ENCODE measurements at places on chromosomes 6 and 20. TPM values are rescaled to one million over a fixed set of nuclear protein-coding genes. Genes with fewer than 3 reads are reported as not detected.
A peak's percentile ranks its signal among the peaks of the same experiment; 100 is the strongest.

- no peak for DNase-seq
Measured at GRCh38 chr20:38751360-38751976, 3.2 kb downstream of the ACTR5 start.

DNA sequence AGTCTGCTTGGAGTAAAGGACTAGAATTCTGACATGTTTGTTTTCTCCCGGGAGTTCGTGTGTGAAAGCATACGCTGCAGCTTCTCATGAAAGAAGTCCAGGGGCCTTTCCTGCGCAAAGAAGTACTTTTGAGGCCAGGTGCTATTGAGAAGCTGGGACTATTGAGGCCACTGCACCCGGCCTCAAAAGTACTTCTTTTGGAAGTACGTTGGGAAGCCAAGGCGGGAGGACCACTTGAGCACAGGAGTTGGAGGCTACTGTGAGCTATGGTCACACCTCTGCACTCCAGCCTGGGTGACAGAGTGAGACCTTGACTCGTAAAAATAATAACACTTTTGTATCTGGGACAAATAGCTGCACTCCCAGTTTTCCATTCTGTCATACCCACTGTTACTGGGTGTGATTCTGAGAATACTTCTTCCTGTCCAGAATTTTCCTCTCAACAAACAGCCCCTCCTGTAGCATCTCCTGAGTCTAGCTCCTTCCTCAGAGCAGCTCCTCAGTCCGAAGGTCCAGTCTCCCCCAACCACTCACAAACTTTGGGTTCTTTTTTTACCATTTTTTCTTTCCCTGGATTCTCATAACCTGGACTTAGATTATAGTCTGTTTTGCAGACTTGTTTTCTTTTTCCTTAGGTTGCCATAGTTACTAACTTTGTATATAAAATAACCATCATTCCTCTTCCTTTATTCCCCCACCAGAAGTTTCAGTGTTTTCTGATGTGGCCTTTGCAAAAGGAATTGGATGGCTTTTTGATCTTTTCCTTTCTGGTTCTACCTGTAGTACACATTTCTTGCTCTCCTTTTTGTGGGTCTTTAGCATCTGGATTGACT is 12.7 kb downstream of the STK35 start:
- DNase-seq = no peak

The SGK2 gene
- 0.48 TPM for total RNA-seq

DNA sequence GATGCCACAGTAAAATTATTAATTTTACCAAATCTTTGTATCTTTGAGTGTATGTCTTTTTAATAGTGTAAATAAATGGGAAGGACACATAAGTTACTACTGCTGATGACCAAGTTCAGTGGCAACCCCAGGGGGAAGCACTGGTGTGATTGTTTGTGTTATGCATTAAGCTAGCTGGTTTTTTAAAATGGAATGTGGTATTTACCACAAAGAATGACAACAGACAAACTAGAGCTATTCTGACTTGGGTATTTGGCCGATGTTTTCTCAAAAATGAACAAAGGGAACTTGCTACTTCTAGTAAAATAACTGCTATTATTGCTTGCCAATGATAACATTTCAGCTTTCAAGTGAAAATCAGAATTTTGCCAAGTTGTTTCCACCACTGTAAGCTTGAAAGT is 2.9 kb downstream of the FNDC1 start:
- DNase-seq = no peak

DNA sequence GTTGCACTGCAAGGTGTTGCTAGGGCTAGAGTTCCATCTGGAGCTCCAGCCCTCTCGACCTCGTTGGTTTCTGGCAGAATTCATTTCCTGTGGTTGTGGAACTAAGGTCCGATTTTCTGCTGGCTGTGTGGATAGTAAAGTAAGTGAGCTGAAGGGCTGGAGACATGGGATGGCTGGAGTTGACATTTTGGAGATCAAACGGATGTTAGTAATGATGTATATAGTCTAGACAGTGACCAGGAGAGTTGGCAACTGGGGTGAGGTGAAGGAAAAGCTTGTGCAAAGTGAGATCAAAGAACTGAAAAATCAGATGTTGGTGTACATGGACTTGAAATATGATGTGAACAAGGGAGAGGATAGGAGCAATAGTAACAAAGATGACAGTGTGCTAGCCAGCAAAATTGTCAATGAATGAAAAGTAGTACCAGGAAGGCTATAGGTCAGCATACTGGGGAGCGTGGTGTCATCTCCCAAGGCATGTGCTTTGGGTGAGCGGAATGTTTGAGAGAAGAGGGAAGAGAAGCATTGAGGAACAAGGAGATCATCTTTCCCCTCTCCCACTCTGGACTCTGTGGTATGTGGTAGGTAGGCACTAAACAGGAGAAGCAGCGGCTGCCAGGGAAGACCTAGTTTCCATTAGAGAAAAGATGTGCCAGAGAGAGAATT is 7.8 kb downstream of the QRSL1 start:
- DNase-seq = no peak

DNA sequence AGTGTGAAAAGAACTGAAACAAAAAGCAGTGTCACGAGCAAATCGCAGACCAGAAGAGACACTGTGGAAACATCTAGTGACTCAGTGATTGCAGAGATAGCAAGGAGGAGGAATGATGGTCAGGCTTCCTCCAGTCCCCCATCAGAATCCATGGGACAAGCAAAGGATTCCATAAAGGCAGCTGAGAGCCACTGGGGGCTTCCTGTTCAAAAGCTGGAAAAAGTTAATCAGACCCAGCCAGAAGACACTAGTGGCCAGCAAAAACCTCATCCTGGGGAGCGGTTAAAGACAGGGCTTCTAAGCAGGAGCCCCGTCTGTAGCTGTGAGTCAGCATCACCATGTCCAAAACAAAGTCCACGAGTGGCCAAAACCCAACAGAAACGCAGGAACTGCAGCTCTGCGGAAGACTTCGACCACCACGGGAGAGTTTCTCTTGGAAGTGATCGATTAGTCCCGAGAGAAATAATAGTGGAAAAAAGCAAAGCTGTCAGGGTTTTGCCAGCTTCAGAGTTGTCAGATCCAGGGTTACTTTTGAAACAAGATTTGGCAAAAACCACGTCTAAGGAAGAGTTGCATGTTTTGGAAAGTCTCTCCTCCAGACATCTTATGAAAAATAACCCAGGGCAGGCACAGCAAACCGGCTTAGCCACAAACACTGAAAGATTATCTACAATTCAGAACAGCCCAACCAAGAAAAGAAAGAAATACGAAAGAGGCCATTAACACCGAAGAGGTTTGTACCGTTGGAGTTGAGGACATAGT is 51.0 kb downstream of the JAG1 start:
- DNase-seq = no peak

- DNase-seq = peak; percentile 69
Measured at GRCh38 chr20:45290677-45291355, 15.8 kb upstream of the RBPJL start.

The FAM217A gene
- not detected for total RNA-seq

DNA sequence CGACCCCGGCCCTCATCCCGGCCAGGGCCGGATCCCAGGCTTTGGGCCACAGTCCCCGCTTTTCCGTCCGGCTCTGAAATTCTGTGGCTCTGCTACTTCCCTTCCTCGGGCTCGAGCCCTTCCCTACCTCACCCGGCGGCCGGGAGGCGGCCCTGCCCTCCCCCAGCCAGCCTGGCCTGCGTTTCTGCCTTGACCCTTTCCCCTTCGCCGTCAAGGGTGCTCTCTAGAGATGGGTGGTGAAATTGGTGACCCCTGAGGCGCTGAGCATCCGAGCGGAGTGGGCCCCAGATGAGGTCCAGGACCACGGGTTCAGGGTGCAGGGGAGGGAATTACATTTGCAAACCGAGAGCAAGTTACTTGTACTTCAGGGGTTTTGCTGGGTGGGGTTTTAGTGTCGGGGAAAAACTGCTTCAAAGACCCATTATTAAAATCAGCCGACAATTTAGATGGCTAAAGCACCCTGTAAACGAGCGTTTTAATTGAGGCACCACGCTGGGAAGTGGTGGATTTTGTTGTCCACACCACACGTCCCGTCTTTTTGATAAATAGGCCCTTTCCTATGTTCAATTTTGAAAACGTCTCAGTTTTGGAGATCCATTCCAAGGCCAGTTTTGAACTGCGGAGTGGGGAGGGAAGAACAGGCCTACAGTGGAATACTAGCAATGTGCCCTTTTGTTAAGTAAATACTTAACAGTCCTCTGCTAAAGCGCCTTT is 9.9 kb downstream of the TFAP2A start:
- DNase-seq = no peak

DNA sequence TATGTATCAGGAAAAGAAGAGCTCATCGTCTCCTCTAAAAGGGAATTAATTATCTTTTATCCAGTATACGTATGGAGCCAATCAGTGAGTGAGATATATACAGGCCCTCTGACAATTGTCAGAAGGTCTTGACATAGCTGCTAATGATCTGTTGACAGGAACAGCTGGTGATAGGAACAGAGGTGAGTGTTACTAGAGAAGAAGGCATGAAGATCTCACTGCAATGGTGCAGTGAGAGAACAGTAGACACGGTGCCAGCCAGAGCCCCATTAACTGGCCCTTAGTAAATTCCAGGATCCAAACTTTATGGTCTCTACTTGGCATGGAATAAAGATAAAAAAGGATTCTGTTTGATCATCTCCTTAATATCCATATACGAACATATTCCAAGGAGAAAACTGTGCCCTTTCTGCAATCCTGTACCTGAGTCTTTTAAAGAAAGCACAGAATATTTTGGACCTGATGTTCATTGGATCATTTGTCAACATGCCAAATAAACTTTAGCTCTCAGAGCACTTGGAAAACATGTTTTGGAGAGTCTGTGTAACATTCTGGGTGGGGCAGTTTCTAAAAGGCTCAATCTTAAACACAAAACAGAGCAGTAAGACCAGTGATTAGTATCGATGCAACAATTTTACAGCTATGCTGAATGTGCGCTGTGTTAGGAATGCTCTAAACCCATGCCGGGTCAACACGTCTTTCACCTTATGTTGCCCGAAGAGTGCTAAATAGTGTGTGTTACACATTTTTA is 135.8 kb upstream of the CITED2 start:
- DNase-seq = no peak

DNA sequence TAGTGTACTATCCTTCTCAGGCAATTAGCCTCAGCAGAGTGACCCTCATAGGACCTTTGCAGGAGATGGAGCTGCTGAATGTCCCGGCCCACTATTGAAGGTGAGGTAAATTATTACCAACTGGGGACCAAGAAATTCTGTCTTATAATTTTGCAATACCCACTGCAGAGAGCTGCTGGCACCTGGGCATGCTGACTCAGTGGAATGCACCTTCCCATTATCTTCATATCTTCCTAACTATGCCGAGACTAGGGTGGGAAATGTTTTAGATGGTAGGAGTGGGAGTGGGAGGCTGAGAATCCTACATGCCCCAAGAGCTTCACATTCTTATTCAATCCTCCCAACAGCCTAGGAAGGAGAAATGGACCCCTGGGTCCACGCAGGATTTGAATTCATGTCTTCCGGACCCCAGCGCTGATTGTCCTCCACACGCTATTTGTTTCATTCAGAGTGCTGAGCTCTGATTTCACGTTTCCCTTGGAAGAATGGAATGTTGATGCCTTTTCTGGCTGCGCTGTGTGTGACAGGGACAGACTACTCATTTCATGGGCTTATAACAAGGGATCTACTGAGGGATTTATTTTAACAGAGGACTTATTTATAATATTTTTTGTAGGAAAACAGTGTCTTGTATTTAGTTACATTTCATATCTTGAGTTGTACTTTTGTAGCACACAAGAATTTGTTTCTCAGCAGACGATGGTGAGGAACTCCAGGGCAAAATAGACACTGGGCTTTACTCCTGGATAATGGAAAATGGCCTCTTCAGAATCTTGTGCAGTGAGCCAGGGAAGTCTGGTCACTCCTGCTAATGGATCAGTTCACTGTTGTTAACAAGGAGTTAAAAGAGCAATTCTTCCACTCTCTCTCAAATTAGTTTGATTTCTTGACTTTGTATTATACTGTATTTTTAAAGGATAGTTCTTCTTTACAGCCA is 66.4 kb downstream of the FYN start:
- DNase-seq = no peak

DNA sequence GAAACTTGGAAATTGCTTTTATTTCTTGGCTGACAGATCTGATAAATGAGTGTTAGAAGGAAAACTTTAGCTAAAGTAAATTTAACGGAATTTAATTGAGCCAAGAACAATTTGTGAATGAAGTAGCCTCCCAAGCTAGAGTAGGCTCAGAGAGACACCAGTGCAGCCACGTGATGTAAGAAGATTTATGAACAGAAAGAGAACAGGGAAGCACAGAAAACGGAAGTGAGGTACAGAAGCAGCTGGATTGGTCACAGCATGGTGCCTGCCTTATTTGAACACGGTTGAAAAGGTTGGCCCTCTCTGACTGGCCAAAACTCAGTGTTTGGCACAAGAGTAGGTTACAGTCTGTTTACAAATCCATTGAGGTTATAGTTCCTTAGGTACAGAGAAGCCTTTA is 29.5 kb upstream of the IFNGR1 start:
- DNase-seq = no peak

The FRK gene
- total RNA-seq = 0.03 TPM

The BPIFA3 gene
- not detected for total RNA-seq

GRCh38 chr20:33415948-33416347 is 14.6 kb upstream of the CDK5RAP1 start:
- DNase-seq = no peak

DNA sequence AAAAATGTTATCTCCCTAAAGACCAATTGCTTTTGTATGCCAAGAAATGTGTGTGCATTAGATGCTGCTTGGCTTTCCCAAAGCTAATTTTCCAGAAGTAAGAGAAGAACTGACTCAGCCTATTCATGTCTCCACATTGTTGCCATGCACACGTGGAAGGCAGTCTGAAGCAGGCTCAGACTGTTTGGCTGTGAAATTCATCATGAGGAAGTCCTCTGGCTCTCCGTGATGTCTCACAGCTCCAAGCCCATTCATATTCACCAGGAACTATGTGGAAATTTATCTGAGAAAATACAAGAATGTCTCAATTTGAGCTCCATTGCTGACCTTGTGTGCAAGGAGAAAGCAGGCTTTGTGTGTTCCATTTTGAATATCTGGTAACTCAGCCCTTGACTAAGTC is 1022.2 kb upstream of the GJE1 start:
- DNase-seq = no peak

The FBXL4 gene
- 15.4 TPM for total RNA-seq

DNA sequence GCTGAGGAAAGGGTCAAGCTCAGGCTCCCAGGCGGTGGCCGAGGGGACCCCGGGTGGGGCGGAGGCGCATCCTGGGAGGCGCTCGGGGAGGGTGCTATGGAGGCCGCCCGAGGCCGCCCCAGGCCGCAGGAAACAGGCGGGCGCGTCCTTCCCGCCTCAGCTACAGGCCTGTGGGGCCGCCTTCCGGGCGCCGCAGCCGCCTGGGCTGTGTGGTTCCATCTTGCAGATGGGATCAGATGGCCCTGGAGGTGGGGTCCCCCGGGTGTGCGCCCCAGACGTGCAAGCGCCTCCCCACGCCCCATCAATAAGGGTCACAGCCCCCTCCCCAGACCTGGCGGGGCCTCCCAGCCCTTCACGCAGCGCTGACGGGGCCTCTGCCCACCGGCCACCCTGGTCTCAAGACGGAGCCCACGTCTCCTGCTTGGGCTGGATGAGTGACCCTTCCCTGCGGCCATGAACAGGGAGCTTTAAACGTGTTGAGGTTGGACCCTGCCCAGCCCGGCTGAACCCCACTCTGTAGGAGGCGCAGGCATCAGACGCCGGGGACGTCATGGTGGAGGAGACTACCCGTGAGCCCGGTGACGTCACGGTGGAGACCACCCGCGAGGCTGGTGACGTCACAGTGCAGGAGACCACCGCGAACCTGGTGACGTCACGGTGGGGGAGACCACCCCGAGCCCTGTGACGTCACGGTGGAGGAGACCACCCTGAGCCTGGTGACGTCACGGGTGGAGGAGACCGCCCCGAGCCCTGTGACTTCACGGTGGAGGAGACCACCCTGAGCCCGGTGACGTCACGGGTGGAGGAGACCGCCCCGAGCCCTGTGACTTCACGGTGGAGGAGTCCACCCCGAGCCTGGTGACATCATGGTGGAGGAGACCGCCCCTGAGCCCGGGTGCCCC is 267.0 kb downstream of the DLL1 start:
- DNase-seq = peak; percentile 19
